ENCODE measurements at places on chromosomes 11 and 22.

DNA sequence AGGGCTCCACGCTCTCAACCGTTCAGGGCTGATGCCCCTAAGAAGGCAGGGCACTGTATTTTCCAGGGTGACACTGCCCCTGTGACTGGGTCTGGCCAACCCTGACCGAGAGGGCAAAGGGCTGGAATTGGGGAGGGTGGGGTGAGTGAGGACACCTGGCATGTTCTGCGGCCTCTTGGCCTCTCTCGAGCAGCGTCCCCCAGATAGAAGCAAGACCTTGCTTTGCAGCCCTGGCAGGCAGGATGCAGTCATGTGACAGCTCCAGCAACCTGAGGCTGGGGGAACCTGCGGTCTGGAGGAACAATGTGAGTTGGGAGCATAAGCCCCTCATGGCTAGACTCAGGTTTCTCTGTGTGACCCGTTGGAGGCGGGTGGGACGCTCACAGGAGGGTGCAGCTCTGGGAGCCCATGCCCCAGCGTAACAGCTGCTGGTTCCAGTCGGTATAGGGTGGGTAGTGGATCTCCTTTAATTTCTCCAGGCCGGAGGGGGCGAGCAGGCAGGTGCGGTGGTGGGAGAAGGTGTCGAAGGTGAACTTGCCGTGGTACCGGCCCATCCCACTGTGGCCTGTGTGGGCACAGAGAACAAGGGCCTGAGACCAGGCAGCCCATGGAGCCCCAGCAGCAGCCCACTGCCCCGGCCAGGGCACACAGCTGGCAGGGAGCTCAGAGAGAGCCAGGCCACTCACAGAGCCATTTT lies 11.4 kb downstream of the ALDH3B2 start:
- DNase-seq, result no peak

DNA sequence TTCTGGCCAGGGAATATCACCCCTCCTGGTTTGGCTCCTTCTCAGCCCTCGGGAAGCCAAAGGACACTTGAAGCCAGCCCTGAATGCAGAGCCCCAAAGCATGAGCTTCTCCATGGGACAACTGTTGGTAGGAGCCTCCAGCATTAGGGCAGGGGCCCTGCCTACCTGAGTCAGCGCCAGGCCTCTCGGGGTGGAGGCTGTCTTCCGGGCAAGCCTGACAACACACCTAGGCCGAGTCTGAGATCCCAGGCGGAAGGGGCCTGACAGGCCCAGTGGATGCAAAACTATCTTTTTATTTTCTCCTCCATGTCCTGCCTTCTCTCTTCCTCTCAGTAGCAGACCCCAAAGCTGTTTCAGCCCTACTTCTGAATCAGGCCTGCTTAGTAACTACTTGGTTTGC lies 27.6 kb downstream of the RCOR2 start:
- DNase-seq, result no peak

- DNase-seq, result no peak
Observed at GRCh38 chr11:27085605-27086004, 45.0 kb downstream of the BBOX1 start.

DNA sequence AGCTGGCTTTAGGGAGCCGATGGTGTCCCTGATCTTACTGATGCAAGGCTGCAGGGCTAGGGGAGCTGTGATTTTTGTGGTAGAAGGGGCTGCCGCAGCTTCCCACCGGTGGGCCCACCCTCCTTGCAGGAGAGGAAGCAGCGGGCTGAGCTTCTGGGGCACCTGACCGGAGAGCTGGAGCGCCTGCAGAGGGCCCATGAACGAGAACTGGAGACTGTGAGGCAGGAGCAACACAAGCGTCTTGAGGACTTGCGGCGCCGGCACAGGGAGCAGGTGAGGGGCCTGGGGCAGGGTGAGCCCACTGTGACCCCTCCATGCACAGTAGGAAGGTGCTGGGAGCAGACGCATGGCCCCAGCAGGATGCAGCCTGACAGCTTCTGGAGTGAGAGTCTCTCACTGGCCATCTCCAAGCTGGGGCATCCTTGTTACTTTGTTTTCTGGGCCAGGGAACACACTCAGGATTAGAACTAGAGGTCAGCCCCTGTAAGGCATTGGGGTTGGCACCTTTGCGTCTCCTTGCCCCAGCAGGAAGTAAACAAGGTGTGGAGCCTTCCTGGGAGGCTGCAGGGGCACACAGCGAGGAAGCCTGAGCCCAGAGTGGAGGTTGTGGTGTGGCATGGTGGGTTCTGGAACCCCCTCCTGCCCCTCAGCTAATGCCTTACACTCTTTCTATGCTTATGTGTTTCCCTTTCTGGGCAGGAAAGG lies 66.7 kb downstream of the CEP164 start:
- no peak for DNase-seq

- peak; percentile 10 for DNase-seq
Observed at GRCh38 chr11:116890193-116890592, 52.8 kb upstream of the APOA1 start.

DNA sequence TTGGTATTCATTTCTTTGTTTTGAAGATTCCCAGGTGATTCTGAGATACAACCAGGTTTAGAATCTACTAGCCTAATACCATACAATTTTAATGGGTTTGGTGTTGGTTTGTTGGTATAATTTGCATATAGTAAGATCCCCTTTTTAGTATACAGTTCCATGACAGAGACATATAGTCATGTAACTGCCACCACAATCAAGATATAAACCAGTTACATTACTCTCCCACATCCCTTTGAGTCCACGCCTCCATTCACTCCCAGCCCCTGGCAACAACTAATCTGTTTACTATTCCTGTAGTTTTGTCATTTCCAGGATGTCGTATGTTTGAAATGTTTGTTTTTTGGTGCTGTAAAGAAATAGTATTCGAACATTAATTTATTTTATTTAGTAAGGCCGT lies 4.3 kb downstream of the ASRGL1 start:
- no peak for DNase-seq

GRCh38 chr22:27801202-27801615 lies 347 bp downstream of the MN1 start:
- peak; percentile 35 for DNase-seq

DNA sequence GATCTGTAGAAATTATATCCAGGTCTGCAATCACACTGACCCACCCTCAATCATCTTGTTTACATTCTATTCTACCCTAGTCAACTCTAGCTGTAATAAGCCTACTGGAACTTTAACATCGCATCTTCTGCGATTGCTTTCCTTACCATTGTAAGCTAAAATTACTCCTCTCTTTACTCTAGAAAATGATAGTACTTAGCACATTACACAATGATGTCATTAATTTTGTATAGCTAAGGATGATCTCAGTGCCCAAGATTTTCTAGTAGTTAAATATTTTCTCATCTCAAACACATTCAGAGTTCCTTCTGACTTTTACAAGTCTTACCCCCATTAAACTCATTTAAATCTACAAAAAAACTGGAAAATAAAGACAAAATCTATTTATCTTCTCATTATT lies 39.6 kb upstream of the CTSC start:
- DNase-seq, result no peak

- DNase-seq, result no peak
Observed at GRCh38 chr22:23718371-23719165, 27.8 kb downstream of the RGL4 start.

GRCh38 chr11:12179019-12179418 lies 68.6 kb downstream of the MICAL2 start:
- DNase-seq, result no peak

DNA sequence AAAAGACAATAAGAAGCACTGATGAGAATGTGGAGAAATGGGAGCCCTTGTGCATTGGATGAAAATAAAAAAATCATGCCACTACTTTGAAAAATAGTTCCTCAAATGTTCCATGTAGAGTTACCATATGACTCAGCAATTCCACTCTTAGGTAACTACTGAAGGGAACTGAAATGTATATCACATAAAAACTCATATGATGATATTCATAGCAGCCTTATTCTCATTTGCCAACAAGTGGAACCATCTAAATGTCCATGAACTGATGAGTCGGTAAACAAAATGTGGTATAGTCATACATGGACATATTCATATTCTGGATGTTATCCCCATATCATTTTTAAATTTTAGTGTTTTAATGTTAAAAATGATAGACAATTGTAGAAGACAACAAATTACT lies 3.5 kb downstream of the KRTAP5-9 start:
- DNase-seq, result no peak

DNA sequence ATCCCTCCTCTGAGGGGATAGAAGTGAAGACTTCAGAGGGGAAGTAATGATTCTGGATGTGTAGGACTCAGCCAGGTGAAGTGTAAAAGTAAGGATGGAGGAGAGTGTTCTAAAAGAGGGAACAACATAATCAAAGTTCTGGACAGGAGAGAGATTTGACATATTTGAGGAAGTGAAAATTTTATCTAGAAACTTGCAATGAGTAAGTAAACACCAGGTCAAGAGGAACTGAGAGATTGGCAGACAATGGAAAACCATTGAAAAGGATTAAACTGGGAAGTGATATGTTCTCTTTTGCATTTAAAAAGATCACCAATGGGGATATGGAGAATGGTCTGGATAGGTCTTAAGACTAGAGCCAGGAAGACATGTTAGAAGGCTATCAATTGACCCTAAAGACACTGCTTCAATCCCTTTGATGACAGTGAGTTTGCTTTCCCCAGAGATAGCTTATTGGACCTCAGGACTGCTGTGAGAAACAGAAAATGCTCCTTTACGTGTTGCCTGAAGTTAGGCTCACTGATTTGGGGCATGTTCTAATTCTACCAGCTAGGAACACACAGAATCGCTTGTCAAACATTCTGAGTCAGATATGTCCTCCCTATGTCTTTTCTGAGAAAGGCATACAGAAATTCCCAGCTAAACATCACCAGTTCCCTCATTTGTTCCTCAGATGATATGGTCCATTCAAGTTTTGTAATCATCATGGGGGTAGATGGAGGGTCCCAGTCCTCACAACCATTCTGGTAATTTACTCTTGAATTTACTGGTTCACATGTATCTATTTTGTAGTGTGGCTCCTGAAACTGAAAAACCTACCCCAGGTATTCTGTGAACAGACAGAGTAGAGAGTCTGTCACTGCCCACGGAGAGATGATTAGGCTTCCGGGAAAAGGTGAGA lies 144.9 kb downstream of the MAML2 start:
- DNase-seq, result no peak

DNA sequence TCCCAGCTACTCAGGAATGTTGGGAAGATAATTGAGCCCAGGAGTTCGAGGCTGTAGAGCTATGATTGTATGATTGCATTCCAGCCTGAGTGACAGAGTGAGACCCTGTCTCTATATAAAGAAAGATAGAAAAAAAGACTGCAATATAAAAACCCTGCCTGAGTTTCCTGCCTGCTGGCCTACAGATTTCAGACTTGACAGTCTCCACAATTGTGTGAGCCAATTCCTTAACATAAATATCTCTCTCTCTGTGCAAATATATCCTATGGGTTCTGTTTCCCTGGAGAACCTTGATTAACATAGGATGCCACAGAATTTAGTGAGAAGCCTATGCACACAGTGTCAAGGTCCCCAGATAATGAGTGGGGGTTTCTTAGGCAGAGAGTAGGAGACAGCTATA lies 32.5 kb upstream of the ZBTB44 start:
- DNase-seq, result no peak

DNA sequence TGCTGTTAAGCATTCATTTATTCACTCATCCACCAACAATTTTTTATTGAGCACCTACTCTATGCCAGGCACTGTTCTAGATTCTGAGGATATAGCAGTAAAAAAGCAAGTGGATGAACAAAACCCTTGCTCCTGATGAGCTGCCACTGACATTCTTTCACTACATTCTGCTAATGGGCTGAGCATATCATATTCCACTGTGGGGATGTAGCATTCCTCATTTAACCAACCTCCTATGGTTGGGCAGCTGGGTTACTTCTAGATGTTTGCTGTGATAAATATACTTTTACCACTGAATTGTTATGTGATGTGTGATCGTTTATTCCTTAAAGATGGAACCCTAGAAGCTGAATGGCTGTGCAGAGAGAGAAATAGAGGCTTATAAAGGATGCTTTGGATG lies 176.9 kb downstream of the MN1 start:
- no peak for DNase-seq

GRCh38 chr11:89175796-89176195 lies 1.9 kb upstream of the TYR start:
- no peak for DNase-seq

DNA sequence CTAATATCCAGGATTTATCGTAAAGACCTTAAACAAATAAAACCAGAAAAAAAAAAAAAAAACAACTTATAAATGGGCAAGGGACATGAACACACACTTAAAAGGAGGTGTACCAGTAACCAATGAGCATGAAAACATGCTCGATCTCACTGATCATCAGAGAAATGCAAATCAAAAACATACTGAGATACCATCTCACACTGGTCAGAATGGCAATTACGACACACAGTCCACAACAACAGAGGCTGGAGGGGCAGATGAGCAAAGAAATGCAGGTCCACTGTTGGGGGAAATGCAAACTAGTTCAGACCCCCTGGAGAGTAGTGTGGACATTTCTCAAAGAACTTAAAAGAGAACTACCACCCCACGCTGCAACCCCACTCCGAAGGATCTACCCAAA lies 13.2 kb downstream of the RGL4 start:
- DNase-seq, result no peak

- no peak for DNase-seq
Observed at GRCh38 chr11:17810746-17811145, 76.2 kb downstream of the KCNC1 start.

All from activated naive CD4-positive, alpha-beta T cell treated with Interleukin-2 at 50 U/mL for 16 hours (primary cell).